ENCODE measurements at places on chromosomes 6 and 20.
A peak's percentile ranks its signal among the peaks of the same experiment; 100 is the strongest.

GRCh38 chr20:40636486-40636885 lies 52.5 kb downstream of the MAFB start:
- no peak for DNase-seq

DNA sequence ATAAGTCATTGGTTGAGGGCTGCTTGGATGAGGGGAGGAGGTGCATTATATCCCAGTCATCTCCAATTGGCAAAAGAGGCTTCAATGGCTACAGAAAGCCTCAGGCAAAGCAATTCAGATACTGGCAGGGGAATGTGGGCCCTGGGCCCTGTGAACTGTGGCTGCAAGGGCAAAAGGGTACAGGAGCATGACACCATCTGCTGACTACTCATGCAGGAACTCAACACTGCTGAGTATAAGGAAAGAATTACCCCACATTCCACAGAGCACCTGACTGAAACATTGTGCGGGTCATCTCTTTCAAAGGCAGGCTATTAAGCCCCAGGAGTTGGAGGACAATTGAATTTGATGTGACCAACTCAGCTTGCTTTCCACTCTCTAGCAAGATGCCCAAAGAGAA lies 92.1 kb upstream of the SPTLC3 start:
- DNase-seq = no peak

DNA sequence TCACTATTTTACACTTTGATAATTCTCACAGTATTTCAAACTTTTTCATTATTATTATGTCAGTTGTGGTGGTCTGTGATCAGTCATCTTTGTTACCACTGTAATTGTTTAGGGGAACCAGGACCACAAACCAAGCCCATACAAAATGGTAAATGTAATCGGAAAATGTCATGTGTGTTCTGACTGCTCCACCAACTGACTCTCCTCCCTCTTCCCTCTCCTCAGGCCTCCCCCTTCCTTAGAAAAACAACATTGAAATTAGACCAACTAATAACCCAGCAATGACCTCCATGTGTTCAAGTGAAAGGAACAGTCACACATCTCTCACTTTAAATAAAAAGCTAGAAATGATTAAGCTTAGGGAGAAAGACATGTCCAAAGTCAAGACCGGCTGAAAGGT lies 63.8 kb downstream of the GMDS start:
- no peak for DNase-seq

GRCh38 chr20:8287340-8287739 lies 155.3 kb downstream of the PLCB1 start:
- DNase-seq = no peak

- no peak for DNase-seq
Measured at GRCh38 chr6:44667226-44667625, 279.7 kb downstream of the CDC5L start.

GRCh38 chr6:43978473-43979346 lies 148.5 kb downstream of the MRPL14 start:
- no peak for DNase-seq

- no peak for DNase-seq
Measured at GRCh38 chr6:1624851-1625781, 15.4 kb downstream of the FOXC1 start.

GRCh38 chr20:24066076-24066700 lies 77.6 kb upstream of the GGTLC1 start:
- DNase-seq = no peak

DNA sequence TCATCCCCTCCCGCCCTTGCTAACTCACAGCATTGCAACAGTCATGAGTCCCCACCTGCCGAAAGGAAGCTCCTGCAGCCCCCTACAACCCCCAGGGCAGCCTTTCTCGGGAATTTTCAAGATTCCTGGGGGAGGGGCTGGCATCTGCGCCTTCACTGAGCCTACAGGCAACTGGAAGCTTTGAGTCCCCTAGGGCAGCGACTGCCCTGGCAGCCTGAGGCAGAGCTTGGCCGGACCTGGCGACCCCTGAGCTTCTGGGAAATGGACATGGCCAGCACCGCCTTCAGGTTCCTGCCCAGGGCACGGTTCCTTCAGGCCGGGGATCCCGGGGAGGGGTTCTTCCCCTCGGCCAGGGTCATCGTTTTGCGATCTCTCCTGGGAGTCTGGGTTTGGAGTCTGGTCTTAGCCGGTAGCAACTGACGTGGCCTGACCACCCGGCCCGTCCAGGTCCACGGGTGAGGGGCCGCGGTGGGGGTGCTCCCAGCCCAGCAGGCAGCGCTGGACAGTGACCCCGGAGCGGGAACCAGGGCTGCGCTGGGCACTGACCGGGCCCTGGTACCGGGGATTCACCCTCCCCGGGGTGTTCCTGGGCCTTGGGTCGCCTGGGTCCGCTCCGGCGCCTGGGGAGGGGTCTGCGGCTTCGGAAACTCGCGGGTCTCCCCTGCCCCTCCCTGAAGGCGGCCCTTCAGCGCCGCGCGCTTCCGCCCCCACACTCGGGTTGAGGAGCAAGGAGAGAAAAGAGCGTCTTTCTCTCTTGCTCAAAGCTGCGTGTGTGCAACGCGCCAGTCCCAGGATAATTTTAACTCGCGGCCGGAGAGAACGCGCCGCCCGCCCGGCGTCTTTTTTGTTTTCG lies 593 bp upstream of the COL9A3 start:
- DNase-seq = no peak

DNA sequence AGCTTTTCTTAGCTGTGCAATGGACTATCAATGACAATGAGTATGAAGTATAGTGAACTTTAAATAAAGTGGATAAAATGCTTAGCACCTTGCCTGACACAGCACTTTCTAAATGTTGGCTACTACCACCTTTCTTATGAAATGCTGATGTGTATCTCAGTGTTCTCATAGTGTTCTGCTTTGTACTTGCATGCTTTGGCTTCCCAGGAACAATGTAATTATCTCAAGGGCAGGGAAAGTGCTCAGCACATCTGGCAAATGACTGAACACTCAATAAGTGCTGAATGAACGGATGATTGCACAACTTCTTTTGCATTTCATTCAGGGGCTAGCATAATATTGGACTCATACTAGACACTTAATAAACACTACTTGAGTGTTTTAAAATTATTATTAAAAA lies 28.2 kb upstream of the NOX3 start:
- DNase-seq = no peak

DNA sequence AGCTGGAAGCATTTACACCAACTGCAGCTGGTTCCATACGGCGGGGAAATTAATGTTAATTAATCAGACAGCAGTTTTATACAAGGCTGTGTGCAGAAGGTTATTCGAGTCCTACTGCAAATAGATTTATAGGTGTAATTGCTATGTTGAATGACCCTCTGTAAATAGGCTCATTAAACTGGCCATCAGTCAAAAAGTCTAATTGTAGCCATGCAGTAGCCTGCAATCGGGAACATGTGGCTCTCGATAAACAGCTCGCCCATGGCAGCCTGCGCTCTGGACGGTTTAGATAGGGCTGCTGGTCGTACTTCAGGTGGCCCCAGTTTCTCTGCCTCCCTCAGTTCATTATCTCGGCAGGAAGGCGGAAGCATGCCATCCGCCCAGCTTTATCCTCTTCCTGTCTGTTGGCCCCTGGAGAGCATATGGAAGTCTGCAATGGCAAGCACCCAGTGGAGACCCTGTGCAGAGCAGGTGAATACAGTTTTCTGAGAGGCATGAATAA lies 143.2 kb downstream of the MBOAT1 start:
- no peak for DNase-seq

DNA sequence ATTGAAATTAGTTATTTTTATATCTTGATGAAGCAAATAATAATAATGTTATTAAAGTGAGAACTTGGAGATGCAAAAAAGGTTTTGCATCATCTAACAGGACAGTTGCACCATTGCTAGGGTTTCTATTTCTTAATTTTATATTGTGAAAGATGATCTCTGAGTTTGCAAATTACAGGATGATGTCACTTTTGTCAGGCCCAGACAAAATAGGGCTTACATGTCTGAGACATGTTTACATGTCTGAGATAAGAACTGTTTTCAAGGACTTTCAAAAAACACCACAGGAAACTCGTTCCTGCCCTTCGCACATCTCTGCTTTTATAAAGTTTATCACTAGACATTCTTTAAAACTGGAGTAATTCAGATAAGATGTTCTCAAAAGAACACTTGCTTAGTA lies 1075.8 kb upstream of the MANEA start:
- no peak for DNase-seq

DNA sequence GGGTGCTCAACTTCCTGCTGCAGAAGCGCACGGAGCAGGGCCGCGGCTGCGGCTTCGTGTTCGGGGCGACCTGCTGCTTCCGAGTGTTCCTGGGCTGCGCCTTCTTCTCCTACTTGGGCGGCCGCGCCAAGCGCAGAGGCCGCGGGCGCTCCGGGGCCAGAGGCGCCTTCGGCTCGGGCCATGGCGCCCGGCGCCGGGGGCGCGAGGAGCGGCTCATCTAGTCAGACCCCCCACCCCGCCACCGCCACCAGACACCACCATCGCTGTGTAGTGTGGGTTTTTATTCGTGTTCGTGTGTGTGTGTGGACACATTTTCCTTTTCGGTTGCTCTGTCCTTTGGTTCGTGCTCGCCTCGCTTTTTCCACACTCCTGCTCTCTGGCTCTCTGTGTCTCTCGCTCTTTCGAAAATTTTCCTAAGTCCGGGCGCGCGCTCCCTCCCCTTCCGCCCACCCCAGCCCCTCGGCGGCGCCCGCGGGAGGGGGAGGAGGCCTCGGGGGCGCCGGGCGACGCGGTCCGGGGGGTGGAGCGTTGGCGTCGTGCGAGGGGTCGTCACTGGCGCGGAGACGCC lies 38.1 kb downstream of the GNAS start:
- DNase-seq = peak; percentile 58

DNA sequence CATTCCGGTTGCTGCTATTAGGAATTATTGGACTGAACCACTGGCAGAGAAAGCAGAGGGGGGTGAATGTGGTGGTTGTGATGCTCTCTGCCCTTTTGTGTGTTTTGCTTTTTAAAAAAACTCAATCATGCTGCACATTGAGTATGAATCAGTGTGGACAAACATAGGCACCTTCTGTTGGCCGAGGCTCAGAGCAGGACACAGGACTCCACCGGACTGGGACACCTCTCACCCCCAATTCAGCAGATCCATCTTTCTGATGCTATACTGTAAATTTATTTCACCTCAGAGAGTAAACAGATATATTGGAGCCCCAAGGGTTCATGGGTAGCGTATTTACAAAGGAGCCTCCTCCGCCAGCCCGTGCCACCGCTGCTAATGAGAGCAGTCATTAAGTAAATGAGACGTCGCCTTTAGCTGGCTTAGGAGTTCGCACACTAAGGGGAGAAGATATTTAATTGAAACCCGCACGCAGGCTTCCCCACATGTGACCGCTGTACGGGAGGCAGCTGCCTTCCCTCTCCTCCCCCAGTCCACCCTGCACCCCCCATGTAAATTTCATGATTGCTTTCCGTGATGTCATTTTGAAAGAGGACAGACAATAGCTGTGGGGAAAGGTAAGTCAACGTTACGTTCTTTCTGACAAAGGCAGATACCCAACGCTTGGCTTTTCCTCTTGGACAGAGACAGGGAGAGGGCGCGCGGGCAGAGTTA lies at the start of gene MYT1:
Gene MYT1 (plus strand): TSS at position 330 of the 714 bp plus-strand sequence. CDS start 34,410 bp downstream, outside the sequence.
- DNase-seq = no peak

- no peak for DNase-seq
Measured at GRCh38 chr6:159758031-159759001, 3.5 kb upstream of the ACAT2 start.

DNA sequence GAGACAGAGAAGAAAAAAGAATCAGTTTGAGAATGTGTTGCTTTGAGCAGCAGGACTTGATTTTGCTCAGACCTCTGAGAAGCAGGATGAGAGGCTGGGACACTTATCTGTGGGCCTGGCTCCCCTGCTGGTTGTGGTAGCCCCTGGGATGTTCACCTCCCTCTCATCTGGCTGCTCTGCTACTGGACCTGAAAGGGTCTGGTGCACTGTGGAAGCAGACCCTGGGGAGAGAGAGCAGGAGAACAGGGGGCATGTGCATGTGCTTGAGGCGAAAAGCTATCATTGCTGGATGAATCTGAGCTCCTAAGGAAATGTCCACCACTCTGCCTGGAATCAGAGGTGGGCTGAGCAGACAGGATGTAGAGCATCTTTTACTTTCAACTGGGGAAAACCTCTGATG lies 161.1 kb downstream of the SCP2D1 start:
- DNase-seq = no peak

DNA sequence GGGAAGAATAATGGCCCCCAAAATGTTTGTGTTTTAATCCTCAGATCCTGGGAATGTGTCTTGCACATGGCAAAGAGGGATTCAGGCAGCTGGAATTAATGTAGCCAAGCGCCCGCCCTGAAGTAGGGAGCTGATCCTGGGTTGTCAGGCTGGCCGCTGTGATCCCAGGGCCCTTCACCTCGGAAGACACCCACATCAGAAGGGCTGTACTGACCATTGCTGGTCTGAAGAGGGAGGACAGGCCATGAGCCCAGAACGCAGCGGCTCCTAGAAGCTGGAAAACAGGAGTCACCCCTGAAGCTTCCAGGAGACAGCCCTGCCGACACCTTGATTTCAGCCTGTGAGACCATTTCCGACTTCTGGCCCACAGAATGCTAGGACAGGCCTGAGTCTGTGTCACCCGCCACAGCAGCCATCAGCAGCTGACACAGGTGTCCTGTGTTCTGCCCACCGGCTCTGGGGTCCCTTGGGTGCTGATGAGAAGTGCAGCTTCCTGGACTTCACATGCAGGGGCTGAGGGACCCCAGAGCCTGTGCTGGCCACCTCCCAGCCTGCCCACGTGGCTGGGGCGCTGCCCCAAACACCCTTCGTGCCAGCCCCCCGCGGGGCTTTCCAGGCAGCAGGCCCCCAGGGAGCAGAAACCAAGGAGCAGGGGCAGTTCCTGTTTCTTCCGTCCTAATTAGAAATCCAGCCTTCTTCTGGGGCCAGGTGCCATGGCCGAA lies 86.3 kb downstream of the ERMARD start:
- DNase-seq = no peak

- DNase-seq = no peak
Measured at GRCh38 chr6:50889497-50889896, 70.8 kb downstream of the TFAP2B start.

DNA sequence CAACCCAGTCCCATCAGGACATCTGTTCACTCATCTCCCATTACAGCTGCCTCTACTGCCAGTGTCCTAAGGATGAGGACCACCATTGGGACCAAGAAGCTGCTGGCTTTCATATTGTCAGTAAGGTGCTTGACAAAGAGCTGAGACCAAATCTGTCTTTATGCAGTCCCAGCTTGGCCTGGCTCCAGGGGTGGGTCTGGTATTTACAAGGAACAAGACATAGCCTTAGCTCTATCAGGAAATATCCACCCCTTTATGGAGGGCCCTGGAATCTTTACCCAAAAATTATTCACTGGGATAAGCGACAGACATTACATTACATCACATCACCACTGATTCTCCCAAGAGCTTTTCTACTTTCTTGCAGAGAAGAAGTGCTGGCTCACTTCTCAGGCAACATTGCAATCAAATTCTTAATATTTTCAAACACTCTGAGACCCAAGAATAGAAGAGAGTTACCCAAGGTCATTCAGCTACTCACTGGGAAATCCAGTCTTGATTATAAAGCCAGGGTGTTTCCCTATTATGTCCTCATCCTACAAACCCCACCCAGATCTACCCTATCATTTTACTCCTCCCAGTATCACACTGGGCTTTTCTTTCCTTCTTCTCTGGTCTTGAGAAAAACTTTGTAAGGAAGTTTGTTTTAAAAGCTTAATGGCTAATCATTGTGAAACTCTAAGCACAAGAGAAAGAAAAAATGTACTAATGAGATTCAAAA lies 11.5 kb upstream of the PI3 start:
- no peak for DNase-seq

- no peak for DNase-seq
Measured at GRCh38 chr6:126267626-126268025, 72.3 kb upstream of the CENPW start.

- DNase-seq = no peak
Measured at GRCh38 chr6:1322696-1323219, 10.9 kb downstream of the FOXQ1 start.
